ENCODE measurements at places on chromosomes 3 and 15.

DNA sequence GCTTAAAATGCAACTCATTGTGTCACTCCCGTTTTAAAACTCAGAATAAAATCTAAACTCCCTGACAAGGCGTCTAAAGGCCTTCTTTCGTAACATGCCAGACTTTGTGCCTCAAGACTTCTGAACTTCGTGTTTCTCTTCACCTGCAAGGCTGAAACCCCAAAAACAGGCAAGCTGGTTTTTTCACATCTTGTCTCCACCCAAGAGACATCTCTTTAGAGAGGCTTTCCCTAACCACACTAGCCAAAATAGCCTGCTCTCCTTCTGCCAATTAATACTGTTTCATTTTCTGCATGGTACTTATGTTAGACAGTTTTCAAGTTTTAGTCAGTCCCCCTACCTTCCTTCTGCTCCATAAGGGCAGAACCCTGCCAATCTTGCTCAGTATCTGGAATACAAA lies 41.6 kb downstream of the RAF1 start:
- DNase-seq, result no peak

GRCh38 chr3:98531622-98532274 lies at the start of gene GPR15:
Gene GPR15, plus strand, starts transcription at chr3:98531978. Its CDS starts 56 bp downstream, at chr3:98532034.
- DNase-seq, result no peak

DNA sequence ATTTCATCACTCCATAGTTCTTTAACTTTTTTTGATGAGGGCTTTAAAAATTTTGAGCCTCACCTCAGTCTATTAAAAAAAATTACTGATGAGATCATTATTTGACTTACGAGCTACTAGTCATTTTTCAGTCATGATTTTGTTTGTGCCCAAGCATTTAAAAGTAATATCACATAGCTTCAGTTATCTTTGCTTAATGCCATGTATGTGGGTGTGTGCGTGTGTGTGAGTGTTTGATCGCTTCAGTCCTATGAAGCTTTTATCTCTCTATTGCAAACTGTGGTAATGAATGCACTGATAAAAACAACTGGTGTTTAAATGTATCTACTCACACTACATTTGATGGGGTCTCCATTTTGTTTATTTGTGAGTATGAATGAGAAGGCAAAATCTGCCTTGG lies 49.8 kb downstream of the RSRC1 start:
- DNase-seq, result no peak

DNA sequence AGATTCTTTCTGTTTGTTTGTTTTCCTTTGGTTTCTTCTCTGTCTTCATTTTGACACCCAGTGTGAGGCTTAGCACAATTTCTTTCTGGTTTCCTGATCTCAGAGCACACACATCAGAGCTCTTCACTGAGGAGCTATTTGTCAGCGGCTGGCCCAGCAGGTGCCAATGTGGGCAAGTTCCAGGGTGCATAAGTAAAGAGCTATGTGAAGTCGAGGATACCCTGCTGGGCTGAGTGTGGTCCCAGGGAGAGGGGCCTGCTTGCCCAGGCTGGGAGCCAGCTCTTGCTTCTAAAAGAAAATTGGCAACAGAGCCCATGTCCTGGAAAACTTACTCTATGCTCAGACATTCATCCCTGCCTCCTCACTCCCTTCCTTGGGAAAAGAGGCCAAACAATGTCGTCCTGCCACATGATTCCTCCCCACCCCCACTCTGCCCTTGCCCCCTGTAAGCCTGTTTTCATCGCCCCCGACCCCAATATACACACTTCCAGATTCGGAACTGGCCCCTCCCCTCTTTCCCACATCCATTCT lies 101.2 kb downstream of the ST8SIA2 start:
- no peak for DNase-seq

DNA sequence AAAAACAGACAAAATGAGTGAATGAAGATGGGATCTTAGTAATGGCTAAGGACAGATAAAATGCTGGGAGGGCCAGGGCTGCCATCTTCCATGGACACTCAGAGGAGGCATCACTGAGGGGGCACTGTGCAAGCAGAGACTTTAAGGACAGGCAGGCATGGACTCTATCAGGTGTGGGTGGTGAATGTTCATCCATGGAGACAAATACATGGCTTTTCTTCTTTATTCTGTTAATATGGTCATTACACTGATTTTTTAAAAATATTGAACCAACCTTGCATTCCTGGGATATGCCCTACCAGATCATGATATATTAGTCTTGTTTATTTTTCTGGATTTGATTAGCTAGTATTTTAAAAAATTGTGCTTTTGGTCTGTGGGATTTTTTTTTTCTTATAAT lies 12.2 kb downstream of the NUP210 start:
- DNase-seq, result no peak

- no peak for DNase-seq
Observed at GRCh38 chr3:109921509-109921908, 584.2 kb upstream of the DPPA4 start.

DNA sequence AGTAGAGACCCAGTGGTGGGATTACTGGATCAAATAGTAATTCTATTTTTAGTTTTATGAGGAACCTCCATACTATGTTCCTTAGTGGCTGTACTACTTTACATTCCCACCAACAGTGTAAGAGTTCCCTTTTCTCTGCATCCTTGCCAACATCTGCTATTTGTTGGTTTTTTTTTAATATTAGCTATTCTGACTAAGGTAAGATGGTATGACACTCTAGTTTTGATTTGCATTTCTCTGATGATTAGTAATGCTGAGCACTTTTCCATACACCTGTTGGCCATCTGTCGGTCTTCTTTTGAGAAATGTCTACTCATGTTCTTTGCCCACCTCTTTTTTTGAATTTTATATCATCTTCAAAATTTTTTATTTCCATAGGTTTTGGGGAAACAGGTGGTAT lies 34.2 kb upstream of the RAP2B start:
- DNase-seq, result no peak

DNA sequence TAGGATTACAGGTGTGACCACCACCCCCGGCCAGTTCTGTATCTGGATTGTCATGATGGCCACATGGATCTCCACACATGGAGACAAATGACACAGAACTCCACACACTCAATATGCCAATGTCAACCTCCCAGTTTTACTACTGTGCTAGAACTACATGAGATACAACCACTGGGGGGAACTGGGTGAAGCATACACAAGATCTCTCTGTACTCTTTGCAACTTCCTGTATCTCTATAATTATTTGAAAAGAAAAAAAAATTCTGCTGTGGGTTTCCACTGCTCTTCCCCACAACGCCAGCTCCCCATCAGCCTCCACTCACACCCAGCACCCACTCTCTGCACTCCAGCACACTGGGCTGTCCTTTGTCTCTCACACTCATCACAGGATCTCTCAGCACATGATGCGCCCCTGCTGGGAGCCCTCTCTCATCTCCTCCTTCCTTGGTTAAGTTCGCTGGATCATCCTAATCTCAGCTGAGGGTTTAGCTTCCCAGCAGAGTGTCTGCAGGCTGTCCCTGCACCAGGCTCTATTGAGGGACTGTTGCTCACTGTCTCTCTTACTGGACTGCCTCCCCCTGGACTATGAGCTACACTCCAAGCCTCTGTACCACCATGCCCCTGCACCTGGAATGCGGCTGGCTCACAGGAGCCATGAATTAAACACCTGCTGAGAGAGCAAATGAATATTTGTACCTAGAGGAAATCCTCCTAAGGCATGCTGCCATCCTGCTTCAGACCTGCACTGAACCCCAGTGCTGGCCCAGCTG lies 10.7 kb upstream of the RAB43 start:
- DNase-seq, result no peak

DNA sequence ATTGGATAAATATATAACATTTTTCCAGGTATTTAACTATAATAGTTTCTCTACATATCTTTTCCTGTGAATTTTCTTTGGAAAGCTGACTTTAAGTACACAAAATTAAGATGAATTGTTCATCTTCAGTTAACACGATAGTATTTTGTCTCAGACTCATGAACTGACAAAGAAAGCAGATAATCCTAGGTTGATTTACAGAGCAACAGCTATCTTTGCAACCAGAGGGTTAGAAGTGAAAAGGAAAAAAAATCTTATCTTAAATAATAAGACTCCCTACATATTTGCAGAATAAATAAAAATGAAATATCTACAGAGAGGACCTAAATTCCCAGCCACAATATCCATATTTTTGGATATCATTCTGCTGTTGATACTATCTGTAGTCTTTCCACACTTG lies 350.2 kb upstream of the GRM7 start:
- DNase-seq, result no peak

GRCh38 chr3:147424581-147425387 lies 15.6 kb downstream of the ZIC1 start:
- DNase-seq, result no peak

- DNase-seq, result no peak
Observed at GRCh38 chr3:109563149-109563548, 225.8 kb upstream of the DPPA4 start.

DNA sequence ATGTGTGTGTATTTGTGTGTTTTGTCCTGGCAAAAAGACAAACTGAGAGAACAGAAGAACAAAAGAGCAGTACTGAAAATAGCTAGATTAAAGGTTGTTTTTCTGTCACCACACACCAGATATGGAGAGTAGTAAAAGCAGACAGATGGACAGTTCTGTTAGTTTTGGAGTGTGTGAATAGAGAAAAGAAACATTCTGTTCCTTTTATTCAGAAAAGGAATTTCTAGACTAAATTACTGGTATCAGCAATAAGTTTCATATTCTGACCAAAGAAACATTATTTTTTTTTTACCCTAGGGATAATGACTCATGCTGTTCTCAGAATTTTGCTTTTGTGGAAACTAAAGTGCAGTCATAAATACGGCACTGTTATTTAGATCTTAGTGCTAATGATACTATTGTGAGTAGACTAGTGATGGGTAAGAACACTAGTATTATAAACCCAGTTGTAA lies 32.9 kb downstream of the PIK3CA start:
- no peak for DNase-seq

- DNase-seq, result no peak
Observed at GRCh38 chr15:81526029-81526428, 152.0 kb upstream of the TMC3 start.

- no peak for DNase-seq
Observed at GRCh38 chr3:35498506-35499210, 140.7 kb upstream of the ARPP21 start.

GRCh38 chr3:27454914-27455313 lies 29.3 kb downstream of the SLC4A7 start:
- no peak for DNase-seq

DNA sequence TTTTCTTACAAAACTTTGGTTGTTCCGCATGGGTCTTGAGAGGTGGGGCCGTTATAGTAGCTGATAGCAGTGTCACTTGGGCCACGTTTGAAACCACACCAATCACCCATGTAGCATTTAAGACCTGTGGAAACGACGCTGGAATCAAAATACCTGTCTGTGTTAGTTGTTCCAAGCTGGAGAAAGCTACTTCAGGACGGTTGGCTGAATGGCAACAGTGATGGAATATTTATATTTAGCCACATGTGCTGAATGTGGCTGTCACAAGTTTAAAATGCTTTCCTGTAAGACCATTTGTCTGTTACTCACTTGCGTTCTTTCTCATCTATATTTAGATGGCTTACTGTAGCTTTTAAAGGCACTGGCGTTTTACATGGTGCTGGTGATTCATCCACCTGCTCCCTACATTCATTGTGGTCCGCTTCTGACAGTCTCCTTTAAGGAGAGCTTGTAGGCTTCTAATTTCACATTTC lies 1.4 kb downstream of the DNAJA4 start:
- no peak for DNase-seq

DNA sequence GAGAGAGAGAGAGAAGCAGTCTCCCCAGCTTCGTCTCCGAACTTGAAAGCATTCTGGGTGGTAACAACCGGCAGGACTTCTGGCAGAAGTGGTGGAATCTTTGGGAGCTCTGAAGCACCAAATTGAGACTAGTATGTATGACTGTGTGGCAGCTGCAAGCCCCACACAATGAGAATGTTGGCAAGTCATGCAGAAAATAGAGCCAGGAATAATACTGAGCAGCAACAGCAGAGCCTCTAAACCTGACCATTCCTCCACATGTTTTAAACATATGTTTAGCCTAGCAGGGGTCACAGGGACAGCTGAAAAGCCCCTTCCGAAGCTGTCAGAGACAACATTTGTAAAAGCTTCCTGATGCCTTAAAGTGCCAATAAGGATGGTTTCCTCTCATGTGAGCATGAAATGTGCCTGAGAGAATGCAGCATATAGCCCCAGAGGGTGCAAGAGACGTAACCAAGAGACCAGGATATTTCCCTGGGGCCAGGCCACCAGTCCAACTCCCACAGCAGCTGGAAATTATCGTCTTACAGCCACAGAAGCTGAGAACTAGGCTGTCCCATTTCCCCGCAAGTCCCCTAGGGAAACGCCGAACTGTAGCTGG lies 178.6 kb upstream of the CCDC54 start:
- DNase-seq, result no peak

DNA sequence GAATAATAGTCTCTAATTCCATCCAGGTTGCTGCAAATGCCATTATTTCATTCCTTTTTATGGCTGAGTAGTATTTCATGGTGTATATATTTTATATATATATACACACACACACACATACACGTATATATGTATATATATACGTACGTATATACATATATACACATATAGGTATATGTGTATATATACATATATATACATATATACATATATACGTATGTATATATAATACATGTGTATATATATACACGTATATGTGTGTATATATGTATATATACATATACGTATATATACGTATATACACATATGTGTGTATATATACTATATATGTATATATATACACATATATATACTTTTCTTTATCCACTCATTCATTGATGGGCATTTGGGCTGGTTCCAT lies 13.7 kb upstream of the STRIT1 start:
- no peak for DNase-seq

DNA sequence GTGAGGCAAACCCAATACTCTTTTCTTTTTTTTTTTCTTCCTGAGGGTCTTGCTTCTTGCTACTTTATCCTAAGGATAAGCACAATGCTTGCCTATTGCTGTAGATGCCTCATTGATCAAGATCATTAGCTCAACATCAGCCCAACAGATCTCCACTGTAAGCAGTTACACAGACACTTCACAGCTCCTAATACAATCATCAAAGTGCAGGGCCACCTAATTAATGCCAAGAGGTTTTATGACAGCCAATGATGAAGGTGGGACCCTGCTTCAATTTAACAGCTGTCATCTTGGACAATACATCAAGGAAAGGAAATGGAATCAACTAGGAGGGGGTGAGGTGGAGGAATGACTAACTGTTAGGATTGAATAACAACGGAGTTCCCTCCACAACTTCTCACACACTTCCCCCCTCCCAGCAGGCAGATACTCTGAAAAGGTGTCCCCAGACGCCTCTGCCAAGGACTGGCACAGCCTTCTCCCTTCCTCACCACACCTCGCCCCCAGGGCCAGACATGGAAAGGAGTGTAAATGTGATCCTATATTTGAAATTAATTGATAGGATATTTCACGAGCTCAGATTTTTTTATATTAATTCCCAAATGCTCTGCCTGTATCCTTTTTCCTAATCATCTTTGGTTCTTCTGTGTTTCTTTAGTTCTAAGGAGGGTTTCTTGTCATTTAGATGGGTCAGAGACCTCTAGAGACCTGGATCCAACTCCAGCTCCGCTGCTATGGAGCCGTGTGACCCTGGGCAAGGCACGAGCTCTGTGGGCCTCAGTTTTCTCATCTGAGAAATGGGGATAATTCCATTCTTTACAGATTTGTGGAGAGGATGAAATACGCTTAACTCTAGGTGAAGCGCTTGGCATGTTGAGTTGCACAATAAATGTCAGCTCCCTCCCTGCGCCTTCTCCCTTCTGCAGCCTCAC lies 1.2 kb downstream of the DCLK3 start:
- no peak for DNase-seq

GRCh38 chr3:42012383-42012934 lies 50.6 kb upstream of the ULK4 start:
- no peak for DNase-seq

- DNase-seq, result no peak
Observed at GRCh38 chr3:74273555-74274402, 340.7 kb downstream of the CNTN3 start.

- DNase-seq, result no peak
Observed at GRCh38 chr3:64318001-64318400, 92.7 kb upstream of the PRICKLE2 start.

Data from stimulated activated CD4-positive, alpha-beta T cell treated with anti-CD3 and anti-CD28 coated beads, Interleukin-15, amount 100 ng/mL, for 48 hours (primary cell).